ENCODE measurements at places on chromosomes 2 and 18.
A peak's percentile ranks its signal among the peaks of the same experiment; 100 is the strongest.

DNA sequence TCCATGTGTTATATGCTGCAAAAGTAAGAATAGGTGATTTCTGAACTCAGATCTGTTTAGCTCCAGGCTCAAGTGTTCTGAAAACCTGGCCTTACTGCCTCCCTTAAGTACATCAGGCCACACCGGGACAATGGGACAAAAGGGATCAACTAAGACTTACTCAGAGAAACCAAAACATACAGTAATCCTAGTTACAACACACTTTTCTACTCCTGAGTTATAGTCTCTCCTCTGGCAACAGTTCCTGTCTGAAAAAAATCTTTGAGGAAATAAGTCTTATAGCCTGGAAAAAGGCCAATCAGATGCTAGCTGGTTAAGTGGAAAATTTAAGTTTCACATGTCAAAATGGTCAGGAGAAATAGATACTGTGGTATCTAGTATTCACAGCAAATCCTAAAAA lies 5.6 kb downstream of the METTL5 start:
- no peak for DNase-seq

DNA sequence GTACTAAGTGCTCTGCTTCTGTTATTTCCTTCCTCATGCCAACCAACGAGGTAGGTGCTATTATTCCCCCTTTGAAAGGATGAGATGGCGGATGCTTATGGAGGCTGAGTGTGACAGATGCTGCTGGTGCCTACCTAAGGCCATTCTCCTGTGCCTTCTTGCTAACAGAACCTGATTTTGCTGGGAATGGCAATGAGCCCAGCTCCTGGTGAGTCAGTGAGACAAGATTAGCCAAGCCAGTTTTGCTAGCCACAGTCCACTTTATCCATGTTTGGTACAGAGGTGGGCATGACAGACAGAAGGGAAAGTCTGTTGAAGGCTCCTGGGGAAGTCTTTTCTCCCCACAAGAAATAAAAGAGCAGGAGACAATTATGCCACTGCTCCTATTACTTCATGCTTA lies 43.7 kb upstream of the TMEM163 start:
- DNase-seq = no peak

DNA sequence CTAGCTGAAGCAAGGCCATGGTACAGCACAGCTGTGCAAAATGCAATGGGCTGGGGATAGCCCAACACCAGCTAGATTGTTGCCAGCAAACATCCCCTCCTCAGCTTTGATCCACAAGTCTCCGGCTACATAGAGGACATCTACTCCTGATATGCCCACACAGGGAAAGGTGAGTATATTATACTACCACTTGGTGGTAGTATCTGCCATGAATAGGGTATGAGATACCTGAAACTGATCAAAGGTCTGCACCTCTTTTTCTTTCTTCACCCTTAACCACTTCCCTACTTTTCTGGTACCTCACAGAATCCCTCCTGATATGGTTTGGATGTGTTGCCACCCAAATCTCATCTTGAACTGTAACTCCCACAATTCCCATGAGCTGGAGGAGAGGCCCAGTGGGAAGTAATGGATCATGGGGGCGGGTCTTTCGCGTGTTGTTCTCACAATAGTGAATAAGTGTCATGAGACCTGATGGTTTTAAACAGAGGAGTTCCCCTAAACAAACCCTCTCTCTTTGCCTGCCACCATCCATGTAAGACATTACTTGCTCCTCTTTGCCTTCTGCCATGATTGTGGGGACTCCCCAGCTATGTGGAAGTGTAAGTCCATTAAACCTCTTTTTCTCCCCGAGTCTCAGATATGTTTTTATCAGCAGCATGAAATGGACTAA lies 279.6 kb downstream of the TXNL1 start:
- DNase-seq = no peak

DNA sequence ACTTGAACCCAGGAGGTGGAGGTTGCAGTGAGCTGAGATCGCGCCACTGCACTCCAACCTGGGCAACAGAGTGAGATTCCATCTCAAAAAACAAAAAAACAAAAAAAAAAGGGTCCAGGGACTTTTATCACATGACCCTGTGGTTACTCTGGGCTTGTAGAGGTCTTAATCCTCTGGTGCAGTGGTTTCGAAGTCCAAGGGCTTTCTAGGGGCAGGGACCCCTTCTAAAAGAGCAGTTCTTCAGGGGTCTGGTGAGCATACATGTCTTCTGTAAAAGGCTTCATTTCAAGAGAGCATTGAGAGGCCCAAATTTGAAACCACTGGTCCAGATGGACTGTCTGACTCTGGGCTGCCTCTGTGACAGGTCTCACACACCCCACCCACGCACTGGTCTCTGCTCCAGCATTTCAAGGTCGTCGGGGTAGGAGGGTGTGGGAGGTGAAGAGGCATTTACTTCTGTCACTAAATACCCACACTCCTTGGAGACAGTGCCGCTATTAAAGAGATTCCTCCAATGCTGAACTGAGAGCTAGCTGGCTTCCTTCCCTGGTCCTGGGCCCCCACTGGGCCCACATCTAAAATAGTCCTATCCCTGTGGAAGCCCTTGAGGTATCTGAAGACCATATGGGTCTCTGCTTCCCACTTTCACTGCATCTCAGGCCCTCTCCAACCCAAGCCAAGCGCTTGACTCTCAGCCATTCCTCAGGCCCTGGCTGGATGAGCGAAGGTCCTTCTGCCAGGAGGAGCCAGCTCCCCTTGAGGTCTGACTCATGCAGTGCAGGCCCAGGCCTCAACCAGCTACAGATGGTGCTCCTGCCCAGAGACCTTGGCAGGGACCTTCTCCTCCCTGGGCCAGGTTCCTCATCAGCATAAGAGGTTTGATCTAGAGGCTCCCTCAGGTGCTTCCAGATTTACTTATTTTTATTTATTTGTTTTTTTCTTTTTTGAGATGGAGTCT lies 44.8 kb downstream of the PAX8 start:
- no peak for DNase-seq

DNA sequence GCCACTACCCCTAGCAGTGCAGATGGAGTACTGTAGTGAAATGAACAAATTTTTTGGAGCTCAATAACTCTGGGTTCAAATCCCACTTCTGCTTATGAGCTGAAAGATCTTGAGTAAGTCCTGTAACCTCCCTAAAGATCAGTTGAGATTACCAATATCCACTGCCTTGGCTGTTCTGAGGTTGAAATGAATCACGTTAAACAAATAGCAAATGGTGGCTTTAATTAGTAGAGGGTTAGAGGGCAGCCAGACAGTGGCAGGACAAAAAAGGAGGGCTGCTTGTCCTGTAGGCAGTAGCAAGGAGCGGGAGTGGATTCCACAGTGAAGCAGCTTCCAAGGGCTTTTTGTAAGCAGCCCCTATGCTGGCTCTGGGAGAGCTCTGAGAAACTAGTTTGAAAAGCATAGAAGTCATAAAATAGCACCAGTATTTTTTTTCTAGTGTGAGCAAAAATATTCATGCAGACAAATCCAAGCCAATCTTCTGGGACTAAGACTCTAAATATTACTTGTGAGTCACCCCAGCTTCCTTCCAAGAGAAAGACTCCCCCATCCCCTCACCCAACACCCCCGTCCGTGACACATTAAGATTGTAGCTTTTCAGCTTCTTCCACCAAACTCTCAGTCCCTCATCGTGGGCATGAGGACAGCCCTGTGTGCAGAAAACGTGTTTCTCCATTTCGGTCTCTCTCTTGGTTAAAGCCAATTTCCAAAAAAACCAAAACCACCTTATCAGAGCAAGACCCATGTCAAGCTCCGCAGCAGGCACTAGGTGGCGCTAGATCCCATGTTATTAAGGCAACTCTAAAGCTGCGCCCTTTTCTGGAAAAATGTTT lies 123.5 kb upstream of the LGALSL start:
- DNase-seq = peak; percentile 92

GRCh38 chr18:76398295-76398694 lies 96.7 kb downstream of the ZNF516 start:
- no peak for DNase-seq

GRCh38 chr18:12991821-12992179 lies 638 bp downstream of the CEP192 start:
- no peak for DNase-seq

DNA sequence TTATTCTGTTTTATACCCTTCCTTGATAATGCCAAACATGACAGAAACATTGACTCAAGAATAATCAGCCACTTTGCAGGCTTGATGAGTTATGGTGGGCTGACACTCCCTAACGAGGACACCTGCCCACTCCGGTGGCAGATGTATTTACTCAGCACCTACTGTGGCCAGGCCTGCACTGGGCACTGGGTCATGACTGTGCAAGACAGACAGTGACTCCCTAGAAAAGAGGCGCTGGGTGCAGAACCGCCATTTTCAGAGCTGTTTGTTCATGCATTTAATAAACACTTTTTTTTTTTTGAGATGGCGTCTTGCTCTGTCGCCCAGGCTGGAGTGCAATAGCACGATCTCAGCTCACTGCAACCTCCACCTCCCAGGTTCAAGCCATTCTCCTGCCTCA lies 32.5 kb downstream of the SNED1 start:
- DNase-seq = no peak

DNA sequence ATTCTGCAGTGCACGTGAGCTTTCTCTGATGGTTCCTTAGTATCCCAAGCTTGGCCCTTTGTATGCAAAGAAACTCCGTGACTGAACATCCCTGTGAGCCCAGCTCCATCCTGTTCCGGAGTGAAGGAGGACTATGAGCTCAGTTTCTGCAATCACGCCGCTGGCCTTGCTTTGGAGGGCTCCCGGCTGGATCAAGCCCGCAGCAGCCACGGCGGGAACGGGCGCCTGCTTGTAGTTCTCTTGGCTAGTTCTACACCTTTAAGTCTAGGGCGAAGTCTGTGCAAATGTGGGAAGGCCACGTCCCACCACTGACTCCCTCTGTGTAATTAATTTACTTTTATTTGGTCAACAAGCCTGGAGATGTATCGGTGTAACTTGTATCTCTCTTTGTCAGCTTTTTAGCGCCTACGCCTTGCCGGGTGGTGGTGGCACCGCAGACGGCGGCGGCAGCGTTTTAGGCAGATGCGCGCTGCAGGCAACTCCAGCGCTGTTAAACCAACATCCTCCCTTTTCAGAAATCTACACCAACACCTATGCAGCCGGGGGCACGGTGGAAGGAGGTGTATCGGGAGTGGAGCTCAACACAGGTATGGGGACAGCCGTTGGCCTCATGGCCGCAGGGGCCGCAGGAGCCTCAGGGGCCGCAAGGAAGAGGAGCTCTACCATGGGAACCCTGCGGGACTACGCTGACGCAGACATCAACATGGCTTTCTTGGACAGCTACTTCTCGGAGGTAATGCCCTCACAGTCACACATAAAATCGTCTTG lies 34.3 kb downstream of the DSG4 start:
- DNase-seq = no peak

- DNase-seq = no peak
These were observed 64.1 kb downstream of the TANC1 start for GRCh38 chr2:159032580-159032979.

GRCh38 chr2:52117299-52117698 lies 1085.4 kb upstream of the NRXN1 start:
- no peak for DNase-seq

DNA sequence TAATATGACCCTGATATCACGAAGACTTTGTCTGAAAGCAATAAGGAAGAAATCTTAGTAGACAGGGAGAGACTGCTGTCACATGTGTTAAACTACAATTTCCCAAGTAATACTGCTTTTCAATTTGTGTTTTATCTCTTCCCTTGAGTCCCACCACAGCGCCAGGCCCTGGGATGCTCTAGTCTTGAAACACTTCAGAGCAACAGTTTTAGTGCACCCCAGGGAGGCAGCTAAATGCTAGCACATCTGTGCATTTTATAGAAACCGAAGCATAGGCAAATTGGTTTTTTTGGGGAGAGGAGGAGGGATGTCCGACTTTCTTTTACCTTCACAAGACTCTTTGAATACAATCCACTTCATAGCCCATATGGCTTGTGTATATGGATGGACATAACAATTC lies 550.0 kb upstream of the SYT4 start:
- no peak for DNase-seq

DNA sequence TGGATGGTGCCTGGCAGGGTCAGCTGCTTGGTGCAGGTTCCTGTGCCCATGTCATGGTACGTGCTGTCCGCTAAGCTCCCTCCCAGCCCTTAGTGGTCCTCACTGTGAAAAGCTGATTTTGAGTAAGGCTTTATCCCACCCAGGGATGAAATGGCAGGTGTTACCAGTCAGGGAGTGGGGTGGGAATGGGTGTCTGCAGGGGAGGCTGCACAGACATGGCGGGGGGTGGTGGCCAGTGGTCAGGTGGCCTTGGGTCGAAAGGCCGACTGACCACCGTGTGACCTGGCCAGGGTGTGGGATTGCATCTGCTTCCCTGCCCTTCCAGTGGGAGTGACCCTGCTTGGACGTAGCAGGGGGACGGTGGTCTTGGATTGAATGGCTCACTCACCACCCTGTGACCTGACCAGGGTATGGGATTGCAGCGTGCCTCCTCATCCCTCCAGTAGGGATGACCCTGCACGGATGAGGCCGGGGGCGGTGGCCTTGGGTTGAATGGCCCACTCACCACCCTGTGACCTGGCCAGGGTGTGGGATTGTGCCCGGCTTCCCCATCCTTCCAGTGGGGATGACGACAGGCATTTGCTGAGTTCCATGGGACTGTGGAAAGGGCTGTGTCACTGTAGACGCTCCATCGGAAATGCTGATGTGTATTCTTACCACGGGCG lies 29.8 kb downstream of the AGAP1 start:
- DNase-seq = no peak

DNA sequence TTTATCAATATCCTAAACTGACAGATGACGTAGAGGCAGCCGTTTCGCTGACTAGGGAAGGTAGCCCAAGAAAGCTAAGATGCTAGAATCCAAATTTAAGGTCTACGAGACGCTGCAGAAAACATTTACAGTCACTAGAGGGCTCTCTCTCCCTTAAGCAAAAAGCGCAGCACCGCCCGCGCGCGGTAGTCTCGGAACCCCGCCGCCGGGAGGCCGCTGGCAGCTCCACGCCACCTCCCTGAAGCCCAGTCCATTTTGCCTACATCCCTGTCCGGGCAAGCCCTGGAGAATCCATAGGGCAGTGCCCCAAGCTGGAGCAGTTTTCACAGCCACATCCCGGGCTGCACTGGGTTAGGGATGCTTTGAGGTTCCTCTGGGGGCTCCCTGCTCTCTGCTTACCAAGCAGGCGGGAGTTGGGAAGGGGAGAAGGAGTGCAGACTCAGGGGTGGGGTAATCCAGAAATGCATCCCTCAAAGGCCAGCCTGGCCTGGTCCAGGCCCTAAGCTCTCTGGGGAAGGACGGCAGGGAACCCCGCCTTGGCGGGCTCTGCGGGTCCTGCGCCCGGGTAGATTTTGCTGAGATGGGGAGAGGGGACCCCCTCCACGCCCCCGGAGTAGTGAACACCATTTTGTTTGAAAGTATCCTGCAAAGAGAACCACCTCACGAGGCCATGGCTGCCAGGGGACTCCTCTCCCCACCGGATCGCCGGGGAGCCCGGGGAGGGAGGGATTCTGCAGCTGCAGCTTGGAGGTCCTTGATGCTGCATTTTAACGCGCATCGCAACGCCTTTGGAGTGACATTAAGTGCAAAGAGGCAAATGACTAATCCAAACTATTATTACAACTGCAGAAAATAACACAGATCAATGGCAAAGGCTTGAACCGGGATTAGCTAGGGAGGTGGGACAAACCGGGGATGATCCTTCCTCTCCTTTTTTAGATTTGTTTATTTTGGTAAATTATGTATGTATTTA lies 1.3 kb upstream of the DPYSL5 start:
- peak; percentile 75 for DNase-seq

GRCh38 chr2:71389384-71390072 lies 57.9 kb downstream of the ZNF638 start:
- DNase-seq = peak; percentile 14

GRCh38 chr2:132519566-132519965 lies 103.0 kb downstream of the GPR39 start:
- no peak for DNase-seq

All from hindlimb muscle (tissue), 1 donor.